ENCODE measurements at places on chromosomes 2 and 18. TPM values are rescaled to one million over a fixed set of nuclear protein-coding genes. Genes with fewer than 3 reads are reported as not detected.

The NEU2 gene
- not detected for total RNA-seq

The TMEM178A gene
- 1.4 TPM for total RNA-seq

The CASP8 gene
- total RNA-seq: 7.6 TPM

The LONRF2 gene
- 1.7 TPM for total RNA-seq

DNA sequence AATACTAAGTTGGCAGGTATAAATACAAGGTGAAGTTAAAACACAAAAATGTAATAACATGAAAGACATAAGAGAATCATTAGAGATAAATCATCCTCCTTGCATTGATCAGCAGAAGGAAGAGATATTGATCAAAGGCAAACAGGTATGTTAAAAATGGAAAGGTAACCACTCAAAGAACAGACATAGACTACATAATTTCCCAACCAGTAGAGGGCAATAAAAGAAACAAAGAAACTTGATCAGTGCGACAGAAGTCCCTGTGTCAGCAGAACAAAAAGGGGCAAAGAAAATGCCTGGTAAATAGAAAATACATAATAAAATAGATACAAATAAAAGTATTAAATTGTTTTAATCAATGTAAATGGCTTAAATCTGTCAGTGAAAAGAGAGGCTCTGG lies 53.6 kb downstream of the FAM228A start:
- DNase-seq: no peak

- DNase-seq: peak; percentile 72
These were observed 377.2 kb upstream of the LRATD1 start for GRCh38 chr2:14255135-14255820.

DNA sequence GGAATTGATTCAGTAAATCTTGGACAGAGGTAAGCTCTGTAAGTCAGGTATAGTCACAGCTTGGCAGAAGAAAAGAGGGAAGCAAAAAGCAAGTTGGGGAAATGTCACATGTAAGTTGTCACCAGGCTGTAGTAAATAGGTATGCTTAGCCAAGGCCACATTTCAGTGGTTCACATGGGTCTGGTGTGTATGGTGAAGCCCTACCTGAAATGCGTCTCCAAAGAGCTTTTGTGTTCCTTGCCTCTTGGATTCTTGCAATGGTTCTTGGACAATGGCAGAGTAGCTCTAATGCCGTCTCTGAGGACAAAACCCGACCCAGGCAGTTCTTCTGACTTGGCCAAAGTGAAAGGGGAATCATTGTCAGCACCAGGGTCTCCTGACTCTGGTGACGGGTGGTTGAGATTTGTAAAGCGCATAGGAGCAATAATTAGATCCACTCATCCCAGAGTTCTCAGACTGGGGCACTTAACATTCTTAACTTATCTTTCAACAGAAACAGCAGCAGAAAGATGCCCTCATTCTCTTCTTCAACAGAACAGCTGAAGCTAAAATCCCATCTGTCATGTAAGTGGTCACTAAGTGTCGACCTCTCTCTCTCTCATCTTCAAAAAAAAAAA lies 34.4 kb upstream of the RPL37A start:
- no peak for DNase-seq
